ENCODE measurements at places on chromosomes 16 and 17.

GRCh38 chr17:5485270-5486205, at the start of gene DERL2:
Gene DERL2 (minus strand): TSS chr17:5486178. CDS start chr17:5486161, 17 bp downstream.
- no peak for DNase-seq

GRCh38 chr17:72502371-72503341, 381.8 kb downstream of the SOX9 start:
- peak; percentile 46 for DNase-seq

DNA sequence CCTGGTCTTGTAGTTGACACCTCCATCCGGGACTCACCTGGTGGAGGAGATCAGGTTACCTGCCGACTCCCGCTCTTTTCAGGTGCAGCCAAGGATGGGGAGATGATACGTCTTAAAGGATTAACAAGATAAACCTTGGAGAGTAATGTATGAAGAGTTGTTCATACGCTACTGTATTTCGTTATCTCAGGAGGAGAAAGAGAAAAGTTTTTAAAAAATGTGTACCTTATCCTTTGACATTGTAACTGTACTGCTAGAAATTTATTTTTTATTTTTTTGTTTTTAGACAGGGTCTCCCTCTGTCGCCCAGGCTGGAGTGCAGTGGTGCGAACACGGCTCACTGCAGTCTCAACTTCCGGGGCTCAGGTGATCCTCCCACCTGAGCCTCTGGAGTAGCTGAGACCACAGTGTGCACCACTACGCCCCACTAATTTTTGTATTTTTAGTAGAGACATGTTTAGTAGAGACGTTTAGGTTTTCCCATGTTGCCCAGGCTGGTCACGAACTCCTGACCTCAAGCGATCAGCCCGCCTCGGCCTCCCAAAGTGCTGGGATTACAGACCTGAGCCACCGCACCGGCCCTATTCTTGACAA, 764 bp upstream of the SMURF2 start:
- no peak for DNase-seq

DNA sequence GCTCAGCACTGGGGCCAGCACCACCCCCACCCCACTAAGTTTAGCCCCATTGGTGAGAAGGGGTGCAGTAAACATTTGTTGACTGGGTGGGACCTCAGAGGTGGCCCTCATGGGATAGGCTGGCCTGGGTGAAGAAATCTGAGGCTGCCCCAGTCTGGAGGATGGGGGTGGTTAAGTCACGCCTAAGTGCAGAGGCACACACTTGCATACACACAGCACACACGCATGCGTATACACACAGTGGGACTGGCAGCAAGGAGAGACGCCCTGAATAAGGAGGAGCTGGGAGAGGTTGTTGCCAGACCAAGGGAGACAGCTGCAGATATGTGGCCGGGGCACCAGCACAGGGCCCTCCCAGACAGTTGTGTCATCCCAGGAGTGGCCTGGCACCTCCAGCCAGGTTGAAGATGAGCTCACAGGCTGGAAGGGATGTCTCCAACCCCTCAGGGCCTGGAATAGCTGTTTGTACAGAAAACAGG, 3.0 kb upstream of the BCAR1 start:
- no peak for DNase-seq

- no peak for DNase-seq
Observed at GRCh38 chr17:81517339-81518112, 4.9 kb upstream of the ACTG1 start.

- DNase-seq, result no peak
Observed at GRCh38 chr16:5895137-5895536, 797.5 kb upstream of the EEF2KMT start.
